ENCODE measurements at places on chromosomes 16 and 17.
A peak's percentile ranks its signal among the peaks of the same experiment; 100 is the strongest.

DNA sequence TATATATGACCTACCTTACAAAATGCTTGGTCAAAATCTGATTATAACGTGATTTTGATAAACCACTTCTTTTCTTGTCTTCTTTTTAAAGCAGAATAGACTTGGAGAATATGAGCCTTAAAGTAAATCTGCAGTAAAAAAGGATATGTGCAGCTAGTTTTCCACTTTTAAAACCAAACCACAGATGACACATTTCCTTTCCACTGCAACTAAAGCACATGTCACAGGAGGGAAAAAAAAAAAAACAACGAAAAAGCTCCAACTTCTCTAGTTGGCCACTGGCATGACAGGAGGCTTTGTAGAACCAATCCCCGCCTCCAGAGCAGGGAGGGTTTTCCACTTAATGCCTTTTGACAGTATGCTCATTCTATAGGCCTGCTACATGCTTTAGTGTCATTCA lies at the start of gene EVI2A:
Gene EVI2A (minus strand): TSS at position 142 of the 400 bp plus-strand sequence. CDS start 2,609 bp downstream, outside the sequence.
- peak; percentile 92 for DNase-seq

DNA sequence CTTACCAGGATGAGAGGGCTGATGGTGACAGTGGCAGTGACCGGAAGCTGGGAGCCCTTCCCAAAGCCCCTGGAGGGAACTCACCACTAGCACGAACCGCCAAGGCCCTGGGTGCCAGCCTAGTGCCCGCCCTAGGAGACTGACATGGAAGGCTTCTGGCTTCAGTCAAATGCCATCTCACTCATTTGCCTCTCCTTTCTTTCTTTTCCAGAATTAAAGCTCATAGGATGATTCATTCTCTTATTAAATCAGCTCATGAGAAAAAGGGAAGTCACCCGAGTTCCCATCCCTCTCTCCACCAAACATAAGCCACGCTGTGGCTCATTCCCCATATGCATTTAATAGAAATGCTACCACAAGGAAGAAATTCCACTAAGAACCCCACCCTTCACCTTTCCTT lies 12.1 kb downstream of the CUEDC1 start:
- DNase-seq = peak; percentile 76

GRCh38 chr16:58261263-58261662 lies 33.6 kb downstream of the PRSS54 start:
- DNase-seq = no peak

GRCh38 chr16:58057121-58057520 lies 31.6 kb downstream of the MMP15 start:
- no peak for DNase-seq

Measured in CD14-positive monocyte (primary cell).